ENCODE measurements at places on chromosomes 4 and X. TPM values are rescaled to one million over a fixed set of nuclear protein-coding genes. Genes with fewer than 3 reads are reported as not detected.

GRCh38 chr4:47065051-47065481 is 33.7 kb downstream of the GABRB1 start:
- no peak for DNase-seq

- no peak for DNase-seq
These were observed 34.8 kb downstream of the DOCK11 start for GRCh38 chrX:118530219-118530911.

Gene SLC9B1
- total RNA-seq, result 0.41 TPM

Gene RTL5
- 0.51 TPM for total RNA-seq

Gene POU3F4
- total RNA-seq, result not detected

Gene PLXNB3
- total RNA-seq, result 9.0 TPM

Gene TLR2
- 23.9 TPM for total RNA-seq

Data from pancreas (tissue), 10 donors.